CD4-positive, alpha-beta T cell treated with Interleukin-2 at 100 ng/mL for 4 hours (primary cell): ENCODE measurements at places on chromosomes 11 and 22.
A peak's percentile ranks its signal among the peaks of the same experiment; 100 is the strongest.

DNA sequence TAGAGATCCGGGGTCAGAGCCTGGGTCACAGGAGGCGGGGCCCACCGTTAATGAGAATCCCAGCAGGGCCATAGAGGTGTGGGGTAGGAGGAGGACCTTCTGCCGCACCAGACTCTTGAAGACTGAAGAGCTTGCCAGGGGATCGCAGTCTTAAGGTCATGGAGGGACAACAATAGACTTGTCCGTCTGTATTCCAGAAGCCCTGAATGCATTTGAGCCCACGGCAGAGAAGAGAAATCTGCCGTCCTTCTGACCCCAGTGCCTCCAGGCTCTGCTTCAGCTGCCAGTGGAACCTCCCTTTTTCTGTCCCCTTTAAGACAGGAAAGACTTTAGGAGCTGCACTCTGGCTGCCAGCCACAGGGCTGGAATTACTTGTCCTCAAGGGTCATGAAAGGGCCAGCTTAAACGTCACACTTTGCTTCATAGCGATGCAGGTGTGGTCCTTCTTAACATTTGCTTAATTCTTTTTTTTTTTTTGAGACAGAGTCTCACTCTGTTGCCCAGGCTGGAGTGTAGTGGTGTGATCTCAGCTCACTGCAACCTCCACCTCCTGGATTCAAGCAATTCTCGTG is 15.5 kb upstream of the ST3GAL4 start:
- DNase-seq = no peak

DNA sequence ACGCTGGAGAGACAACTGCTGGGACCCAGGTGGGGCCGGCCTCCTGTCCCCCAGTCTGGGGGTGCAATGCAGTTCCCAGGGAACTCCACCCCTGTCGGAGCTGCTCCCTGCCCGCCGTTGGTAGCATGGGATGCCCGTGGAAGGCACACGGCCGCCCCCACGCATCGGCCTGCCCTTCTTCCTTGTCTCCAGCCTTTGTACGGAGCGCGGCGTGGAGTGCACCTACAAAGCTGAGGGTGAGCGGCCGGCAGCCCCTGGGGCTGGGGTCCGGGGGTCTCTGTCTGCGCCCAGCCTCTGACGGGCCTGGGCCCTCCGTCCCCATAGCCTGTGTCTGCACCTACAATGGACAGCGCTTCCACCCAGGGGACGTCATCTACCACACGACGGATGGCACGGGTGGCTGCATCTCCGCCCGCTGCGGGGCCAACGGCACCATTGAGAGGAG is 23.2 kb downstream of the MUC5AC start:
- no peak for DNase-seq

- peak; percentile 74 for DNase-seq
Observed at GRCh38 chr22:50209893-50210292, 9.1 kb downstream of the SELENOO start.

DNA sequence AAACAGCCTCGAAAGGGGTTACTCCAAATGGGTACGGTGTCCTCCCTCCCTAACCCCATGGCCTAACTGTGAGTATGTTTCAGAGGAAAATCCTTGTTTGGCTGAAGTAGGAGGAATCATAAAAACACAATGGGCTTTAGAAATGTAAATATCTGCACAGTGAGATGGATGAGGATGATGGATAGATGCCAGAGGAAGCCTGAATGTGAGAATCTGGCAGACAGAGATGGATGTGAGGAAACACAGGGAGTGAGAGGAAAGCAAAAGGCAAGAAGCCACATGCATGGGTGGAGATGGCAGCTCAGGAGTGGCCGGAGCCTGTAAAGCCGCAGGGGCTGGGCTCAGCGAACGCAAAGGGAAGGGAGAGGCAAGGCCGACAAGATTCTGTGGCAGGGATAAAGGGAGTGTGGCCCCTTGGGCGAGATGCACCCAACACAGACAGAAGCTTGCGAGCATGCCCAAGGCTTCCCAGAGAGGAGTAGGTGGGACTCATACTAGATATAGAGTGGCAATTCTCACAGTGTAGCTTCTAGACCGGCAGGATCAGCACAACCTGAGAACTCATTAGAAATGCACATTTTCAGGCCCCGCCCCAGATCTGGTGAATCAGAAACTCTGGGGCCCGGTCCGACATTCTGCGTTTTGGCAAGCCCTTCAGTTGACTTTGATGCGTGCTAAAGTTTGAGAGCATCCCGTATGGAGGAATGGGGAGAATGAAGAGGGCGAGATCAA is 237.3 kb upstream of the CADM1 start:
- no peak for DNase-seq

DNA sequence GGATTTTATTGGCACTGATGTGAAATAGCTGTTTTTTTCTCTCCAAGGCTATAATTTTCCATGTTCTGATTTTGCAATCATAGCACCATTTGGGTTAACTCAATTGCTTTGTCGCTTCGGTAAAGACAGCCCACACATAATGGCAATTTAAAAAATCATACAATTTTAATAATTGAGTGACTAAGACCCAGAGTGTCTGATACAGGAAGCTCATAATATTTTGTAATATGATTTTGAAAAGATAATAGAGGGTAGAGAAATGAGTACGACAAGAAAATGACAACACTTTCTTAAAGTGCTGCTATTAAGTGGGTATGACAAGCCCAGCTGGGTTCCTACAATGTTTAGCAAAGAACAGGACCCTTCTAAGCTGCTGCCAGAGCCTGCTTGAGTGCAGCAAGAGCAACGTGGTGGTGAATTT is 439.1 kb downstream of the METTL15 start:
- no peak for DNase-seq

GRCh38 chr11:121681550-121682268 is 228.9 kb upstream of the SORL1-AS1 start:
- DNase-seq = no peak

DNA sequence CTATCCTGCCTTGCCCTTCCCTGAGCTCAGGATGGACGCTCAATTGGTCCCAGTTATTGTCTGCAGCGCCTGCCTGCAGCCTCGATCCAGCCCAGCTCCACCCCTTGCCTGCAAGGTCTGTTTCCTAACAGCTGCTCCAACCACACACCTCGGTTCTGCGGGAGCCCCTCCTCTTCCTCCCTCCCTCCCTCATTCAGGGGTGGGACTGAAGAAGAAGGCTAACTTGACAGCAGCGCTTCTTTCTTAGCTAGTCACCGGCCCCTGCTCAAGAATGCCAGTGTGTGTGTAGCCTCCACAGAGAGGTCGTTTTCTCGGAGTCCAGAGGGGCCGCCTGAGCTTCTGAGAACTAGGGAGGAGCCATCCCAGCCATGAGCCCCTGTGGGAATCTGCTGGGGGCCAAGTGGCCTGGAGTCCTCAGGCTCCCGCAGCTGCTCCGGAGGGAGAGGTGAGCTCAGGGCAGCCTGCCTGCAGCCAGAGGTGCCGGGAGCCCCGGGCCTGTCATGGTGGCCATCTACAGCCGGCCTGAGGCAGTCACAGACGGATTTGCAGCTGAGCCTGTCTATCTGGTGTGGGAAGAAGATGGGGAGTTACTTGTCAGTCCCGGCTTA is 36.1 kb downstream of the LIMK2 start:
- peak; percentile 66 for DNase-seq

- no peak for DNase-seq
Observed at GRCh38 chr11:115848080-115848479, 343.9 kb upstream of the CADM1 start.

GRCh38 chr11:121672630-121673487 is 220.1 kb upstream of the SORL1-AS1 start:
- no peak for DNase-seq

DNA sequence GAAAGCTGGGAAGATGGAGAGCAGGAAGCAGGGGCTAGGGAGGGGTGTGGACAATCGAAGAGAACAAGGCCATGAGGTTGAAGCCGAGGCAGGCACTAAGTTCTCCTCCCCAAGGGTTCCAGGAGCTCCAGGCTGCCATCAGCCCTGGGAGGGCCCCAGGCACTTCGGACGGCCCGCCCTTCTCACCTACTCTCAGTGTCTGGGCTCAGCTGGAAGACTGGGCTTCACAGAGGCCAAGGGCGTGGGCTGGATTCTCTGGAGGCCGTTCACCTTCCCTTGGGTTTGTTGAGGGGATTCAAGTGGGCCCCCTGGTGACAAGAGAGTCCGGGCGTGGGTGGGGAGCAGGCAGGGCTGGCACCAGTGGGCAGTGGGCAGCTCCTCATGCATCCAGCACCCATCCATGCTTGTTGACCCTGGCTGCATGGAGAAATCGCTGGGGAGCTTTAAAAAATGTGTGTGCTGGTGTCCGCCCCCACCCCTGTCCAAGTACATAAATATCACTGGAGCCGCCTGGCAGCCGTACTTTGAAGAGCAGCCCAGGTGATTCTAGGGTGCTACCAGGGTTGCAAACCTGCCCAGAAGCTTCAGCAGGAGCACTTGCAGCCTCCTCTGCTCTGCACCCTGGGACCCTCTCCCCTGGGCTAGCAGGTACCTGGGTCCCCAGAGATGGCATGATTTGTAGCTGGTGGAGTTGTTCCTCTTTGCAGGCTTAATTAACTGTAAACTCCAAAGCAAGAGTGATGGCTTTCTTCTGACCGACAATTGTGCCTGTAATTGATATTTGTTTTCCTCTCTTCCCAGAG is 74.3 kb downstream of the RTL6 start:
- DNase-seq = no peak

DNA sequence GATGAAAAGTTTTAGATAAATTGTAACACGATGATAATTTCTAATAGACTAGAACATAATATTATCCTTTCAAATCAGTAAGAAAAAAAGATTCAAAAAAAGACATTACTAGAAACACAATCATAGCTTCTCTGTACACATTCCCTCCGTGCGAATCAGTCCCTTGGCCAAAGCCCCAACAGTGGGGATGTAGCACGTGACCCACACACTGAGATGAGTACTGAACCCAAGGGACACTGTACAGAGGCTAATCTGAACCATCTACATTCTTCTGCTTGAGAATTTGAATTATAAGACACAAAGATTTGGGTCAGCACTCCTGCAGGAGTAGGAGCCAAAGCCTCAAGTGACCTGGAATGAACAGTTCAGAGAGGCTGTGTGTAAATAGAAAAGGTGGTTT is 353.7 kb downstream of the INSC start:
- DNase-seq = no peak

- DNase-seq = no peak
Observed at GRCh38 chr22:27378311-27378800, 423.2 kb downstream of the MN1 start.

DNA sequence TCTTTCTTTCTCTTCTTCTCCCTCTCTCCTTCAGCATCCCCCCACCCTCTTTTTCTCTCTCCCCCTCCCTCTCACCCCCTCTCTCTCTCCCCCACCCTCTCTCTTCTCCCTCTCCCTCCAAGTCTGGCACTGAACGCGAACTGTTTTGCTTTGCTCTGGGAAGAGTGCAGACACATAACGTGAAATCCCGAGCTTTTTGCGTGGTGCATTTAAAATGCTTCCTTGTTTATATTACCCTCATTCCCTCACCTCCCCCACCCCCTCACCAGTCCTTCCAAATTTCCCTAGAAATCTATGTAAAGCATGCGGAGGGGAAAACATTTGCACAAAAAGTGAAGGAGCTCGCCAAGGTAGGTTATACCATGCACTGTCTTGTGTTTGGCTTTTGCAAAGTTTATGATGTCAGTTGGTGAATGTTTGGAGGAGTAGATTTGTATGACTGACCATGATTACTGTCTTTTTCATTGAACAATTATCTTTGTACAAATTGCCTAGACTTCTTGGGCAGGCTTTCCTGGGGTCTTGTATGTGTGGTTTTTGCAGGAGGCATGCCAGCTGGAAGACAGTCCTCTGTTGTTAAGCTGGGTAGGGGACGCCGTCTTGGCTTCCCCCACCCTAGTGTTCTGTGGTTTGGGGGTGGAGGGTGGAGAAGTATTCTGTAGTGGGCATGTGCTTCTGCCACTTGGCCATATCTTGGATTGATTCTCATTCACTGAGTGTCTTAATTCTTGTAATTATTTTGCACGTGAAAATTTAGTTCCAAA is 123.7 kb upstream of the HSD17B12 start:
- DNase-seq = no peak

DNA sequence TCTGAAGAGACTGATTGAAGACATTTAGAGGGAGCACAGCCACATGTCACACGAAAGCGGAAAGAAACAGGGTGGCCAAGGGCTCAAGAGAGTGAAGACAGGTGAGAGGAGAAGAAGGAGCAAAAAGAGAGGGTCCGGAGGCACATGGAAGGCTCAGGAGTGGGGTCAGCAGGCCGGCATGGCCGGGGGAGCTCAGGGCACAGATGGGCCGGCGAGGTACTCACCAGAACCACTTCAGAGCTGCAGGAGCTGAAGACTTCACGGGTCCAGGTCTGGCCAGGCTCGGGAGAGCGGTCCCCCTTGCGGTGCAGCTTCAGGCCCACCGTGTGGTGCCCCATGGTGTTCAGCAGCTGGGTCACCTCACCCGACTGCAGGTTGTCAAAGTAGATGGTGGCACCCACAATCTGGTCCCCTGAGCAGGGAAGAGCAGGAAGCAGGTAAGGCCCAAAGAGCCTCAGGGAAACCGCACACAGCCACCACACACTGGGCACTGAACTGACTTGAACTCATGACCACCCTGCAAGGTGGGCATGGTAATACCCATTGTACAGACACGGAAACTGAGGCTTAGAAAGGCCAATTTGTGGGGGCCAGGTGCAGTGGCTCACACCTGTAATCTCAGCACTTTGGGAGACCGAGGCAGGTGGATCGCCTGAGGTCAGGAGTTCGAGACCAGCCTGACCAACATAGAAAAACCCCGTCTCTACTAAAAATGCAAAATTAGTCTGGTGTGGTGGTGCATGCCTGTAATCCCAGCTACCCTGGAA is 11.6 kb downstream of the AHNAK start:
- no peak for DNase-seq

- DNase-seq = no peak
Observed at GRCh38 chr11:42251984-42252383, 792.5 kb upstream of the LRRC4C start.

GRCh38 chr11:4441515-4441914 is 7.6 kb upstream of the OR52K2 start:
- DNase-seq = no peak

DNA sequence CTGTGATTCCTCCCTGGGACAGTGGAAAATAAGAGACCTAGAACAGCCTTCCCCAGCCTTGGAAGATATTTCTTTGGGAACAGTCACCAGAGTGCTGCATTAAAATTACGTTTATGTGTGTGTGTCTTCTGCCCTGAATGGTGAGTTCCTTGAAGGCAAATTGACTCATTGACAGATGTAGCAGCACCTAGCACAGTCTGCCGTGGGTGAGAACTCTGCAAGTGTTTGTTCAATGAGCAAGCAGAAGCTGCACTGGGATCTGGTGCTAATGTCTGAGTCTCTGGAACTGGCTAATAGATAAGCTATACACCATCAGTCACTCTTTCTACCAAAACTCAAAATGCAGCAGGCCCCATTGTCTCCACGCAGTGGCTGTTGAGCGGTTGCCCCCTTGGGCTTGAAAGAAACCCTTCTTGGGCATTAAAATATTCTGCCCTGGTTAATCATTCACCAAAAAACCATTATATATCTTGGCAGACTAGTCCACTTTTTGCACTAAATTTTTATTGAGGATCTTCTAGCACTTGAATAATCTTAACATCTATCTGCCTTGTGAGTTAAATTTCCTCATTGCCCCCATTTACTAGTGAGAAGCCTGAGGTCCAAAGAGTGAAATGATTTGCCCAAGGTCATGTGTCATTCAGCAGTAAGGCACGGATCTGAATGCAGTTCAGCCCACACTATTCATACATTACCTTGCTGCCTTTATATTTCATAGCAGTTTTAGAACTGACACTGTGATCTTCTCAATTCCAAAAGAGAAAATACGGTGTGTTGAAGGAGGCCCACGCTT is 87.8 kb upstream of the GALNT18 start:
- no peak for DNase-seq
